ENCODE measurements at places on chromosomes 3 and 15.
A peak's percentile ranks its signal among the peaks of the same experiment; 100 is the strongest.

GRCh38 chr15:48190932-48191573, 412 bp upstream of the CTXN2 start:
- DNase-seq: peak; percentile 35

- DNase-seq: no peak
These were observed 141.1 kb downstream of the DOCK3 start for GRCh38 chr3:50815844-50816243.

DNA sequence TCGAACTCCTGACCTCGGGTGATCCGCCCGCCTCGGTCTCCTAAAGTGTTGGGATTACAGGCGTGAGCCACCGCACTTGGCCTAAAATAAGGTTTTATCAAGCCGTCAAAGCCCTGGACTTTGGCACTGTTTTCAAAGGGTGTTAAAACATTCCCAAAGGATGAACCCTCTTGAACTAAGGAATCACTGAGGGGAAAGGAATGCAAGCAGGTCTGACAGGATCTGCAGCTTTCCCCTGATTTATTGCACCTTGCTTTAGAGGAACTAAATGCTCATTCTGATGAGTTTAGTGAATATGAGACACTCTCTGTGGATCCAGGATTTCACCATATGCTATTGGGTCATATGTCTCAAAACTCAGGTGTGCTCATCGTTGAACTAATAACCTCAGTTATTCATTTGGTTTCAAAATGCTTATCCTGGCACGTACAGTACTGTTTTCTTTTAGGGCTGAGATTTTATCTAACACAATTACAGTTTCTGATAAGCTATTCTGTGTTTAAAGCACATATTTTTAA, 63.0 kb upstream of the TSC22D2 start:
- DNase-seq: no peak

DNA sequence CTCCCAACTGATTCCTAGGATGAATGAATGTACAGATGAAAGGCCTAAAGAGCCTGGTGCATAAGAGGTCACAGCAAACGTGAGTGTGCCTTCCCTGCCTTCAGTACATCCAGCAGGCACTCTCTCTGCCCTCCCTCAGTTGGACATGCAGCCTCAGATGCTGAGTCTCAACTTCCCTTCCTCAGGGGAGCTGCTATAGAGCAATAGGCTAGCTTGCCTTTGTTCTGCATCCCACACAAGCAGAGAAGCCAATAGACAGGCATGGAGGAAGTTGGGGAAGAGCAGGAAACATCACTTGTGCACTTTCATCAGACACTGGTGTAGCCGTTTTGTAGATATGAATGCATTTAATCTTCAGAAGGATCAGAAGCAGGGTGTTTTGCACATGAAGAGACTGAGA, 147.5 kb upstream of the THBS1 start:
- no peak for DNase-seq

GRCh38 chr3:110708156-110708555, 363.5 kb upstream of the NECTIN3 start:
- no peak for DNase-seq

GRCh38 chr3:64935971-64936370, 248.2 kb upstream of the ADAMTS9 start:
- DNase-seq: no peak

- no peak for DNase-seq
These were observed 11.3 kb downstream of the RAB8B start for GRCh38 chr15:63200464-63201249.

DNA sequence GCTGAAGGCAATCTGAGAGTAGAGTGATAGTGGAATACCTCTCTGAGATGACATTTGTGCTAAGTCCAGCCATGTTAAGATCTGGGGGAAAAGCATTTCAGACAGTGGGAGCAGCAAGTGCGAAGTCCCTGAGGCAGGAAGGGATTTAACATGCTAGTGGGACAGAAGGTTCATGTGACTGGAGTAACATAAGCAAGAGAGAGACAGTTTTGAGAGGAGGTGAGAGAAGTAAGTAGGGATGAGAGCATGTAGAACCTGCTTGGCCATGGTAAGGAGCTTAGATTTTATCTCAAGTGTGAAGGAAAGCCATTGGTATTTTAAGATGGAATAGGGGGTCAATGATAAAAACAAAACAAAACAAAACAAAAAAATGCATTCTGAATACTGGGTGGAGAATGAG, 358.6 kb upstream of the KCNH8 start:
- no peak for DNase-seq

- DNase-seq: no peak
These were observed 49.5 kb upstream of the ABHD17C start for GRCh38 chr15:80645494-80646065.

- DNase-seq: no peak
These were observed 2.6 kb downstream of the GP5 start for GRCh38 chr3:194396539-194396858.

- DNase-seq: no peak
These were observed 383.3 kb upstream of the ROBO2 start for GRCh38 chr3:76656531-76657070.

- DNase-seq: peak; percentile 86
These were observed 11.2 kb upstream of the CAPN3 start for GRCh38 chr15:42348083-42348482.

- DNase-seq: no peak
These were observed 3.7 kb upstream of the ZNF662 start for GRCh38 chr3:42902257-42902656.

DNA sequence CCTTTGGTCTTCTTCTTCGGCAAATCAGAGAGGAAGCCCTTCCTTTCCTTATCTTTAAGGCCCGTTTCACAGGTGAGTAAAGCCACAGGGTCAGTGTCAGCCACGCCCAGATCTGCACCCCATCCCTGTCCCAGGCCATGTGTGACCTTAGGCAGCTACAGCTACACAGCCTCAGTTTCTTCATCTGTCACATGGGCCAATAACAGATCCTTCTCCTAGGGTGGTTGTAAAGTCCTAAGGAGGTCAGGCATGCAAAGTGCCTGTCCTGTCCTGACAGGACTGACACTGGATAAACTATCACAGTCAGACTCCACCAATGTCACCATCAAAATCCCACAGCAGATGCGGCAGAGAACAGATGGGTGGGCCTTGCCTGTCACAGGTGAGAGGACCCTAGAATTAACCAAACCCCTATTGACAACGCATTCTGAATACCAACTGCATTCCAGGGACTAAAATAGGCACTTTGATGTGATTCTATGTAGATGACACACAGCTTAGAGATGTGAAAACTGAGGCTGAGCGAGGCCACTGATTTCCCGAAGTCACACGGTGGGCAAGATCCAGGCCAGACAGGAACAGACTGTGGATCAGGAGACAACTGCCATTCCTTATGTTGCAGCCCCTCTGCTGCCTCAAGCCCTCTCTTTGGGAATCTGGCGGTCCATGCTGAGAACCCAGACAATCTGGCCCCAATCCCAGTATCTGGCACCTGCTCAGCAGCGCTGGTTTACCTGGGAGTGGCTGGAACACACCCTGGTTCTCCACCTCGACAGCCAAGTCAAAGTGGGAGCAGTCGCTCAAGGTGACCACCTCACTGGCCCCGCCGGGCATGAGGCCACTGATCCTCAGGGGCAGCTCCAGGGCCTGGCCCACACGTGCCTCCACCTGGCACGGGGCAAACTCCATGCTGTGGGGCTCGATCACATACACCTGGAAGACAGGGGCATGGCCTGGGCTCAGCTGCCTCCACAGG, 48.7 kb downstream of the NUP210 start:
- no peak for DNase-seq

GRCh38 chr3:44039006-44039405, 202.7 kb upstream of the TOPAZ1 start:
- no peak for DNase-seq

DNA sequence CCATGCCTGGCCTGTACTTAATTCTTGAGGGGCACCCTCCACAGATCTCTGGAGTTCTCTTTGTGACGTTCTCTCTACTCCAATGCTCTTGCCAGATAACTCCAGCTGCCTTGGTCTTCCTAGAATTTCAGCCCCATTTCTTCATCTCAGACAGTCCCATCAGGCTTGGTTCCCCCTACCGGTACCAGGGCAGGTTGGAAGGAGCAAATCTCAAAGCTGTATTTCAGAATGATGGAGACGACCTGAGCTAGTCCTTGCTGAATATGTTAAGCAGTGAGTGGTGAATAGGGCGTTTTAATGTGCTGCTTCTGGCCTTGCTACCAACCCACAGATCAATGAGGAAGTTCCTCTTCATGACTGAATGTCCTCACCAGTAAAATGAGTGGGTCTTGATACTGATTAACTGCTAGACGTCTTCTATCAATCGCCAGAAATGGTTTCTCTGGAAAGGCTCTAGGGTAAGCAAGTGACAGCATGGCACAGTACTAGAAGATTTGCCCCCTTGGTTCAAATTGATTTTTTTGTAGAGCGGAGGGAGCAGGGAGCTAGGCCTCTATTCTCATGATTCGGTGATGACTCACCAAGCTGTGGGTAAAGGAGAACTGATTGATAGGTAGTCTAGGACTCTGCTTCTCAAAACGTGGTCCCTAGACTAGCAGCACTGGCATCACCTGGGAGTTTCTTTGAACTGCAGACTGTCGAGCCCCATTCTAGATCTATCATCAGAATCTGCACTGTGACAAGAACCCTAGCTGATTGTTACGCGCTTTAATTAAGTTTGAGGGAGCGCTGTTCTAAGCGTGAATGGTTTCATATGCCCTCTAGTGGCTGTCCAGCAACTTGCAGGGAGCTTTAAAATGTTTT, 67.8 kb downstream of the UBP1 start:
- DNase-seq: no peak
